ENCODE measurements at places on chromosomes 7 and 10.

- no peak for DNase-seq
Observed at GRCh38 chr10:77964811-77965210, 38.3 kb upstream of the DLG5 start.

GRCh38 chr10:73941300-73941699 is 30.4 kb downstream of the PLAU start:
- no peak for DNase-seq

GRCh38 chr10:33365301-33365700 is 30.8 kb upstream of the NRP1 start:
- no peak for DNase-seq

DNA sequence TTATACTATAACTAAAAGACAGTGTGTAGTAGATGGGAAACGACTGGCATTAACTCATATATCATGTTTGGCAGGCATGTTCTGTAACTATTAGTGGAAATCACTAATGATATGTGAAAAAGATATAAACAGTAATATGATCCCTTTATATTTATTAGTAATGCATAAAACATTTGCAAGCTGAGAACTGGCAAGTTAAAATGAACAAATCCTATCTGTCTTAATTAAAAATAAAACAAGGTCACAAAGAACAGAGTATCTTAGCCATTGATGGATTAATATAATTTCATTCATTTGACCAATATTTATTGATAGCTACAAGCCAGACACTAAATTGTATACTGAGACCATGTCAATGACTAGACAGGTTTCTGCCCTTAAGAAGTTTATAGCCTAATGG is 154.5 kb downstream of the CRPPA start:
- DNase-seq: no peak

DNA sequence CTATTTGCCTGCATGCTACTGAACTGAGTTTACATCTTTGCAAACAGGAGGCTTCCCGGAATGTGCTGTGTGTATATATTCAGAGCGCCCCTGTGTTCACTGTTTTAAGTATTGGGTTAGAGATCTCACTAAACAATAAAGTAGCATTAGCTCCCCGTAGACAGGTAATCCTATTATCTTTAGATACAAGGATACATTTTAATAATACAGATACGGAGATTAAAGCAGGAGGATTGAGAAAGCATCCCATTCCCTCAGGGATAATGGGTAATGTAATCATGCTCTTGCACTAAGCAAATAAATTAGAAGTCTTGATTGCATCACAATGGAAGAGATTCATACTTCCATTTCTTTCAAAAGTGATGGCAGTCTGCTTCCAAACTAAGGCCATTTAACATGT is 809.0 kb downstream of the NRG3 start:
- no peak for DNase-seq

- no peak for DNase-seq
Observed at GRCh38 chr10:120977897-120978296, 126.7 kb downstream of the WDR11 start.

DNA sequence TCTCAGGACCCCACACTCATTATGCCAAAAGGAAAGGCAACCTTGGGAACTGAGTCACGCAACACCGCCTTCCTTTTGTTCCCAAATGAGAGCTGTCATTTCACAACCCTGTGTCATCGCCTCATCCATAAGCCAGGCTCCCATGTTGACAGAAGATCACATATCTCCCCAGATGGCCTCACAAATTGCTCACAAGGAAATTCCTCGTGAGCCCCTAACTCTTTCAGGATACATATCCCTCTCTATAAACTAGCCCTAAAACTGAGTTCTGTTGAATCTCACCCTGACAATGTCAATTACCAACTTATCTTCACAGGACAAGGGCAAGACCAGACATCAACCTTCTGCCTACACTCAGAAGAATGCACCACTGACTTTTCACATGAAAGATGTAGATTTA is 22.6 kb downstream of the CCDC3 start:
- no peak for DNase-seq

DNA sequence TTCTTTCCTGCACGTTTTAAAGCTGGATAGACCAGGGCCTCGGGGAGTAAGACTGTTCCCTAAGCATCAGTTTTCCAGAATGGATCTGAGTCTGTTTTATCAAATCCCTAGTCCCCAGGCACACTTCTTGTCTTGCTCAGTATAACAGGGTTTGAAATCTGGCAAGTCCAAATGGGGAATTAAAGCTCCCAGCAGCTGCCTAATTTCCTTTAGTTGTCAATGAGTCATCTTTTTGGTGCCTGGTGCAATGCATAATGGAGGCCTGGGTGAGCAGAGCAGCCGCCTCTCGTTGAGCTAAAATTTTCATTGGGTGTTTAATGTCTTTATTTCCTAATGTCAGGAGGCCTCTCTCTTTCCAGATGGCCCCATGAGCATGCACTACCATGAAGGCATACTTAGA is 87.9 kb downstream of the STRA8 start:
- DNase-seq: no peak

- no peak for DNase-seq
Observed at GRCh38 chr10:17783751-17784150, 25.4 kb upstream of the MRC1 start.

- no peak for DNase-seq
Observed at GRCh38 chr7:96679886-96680285, 29.8 kb downstream of the SEM1 start.

GRCh38 chr7:51882412-51882811 is 565.8 kb upstream of the COBL start:
- DNase-seq: no peak

GRCh38 chr10:46309511-46310142 is 22.8 kb downstream of the ANTXRL start:
- no peak for DNase-seq

DNA sequence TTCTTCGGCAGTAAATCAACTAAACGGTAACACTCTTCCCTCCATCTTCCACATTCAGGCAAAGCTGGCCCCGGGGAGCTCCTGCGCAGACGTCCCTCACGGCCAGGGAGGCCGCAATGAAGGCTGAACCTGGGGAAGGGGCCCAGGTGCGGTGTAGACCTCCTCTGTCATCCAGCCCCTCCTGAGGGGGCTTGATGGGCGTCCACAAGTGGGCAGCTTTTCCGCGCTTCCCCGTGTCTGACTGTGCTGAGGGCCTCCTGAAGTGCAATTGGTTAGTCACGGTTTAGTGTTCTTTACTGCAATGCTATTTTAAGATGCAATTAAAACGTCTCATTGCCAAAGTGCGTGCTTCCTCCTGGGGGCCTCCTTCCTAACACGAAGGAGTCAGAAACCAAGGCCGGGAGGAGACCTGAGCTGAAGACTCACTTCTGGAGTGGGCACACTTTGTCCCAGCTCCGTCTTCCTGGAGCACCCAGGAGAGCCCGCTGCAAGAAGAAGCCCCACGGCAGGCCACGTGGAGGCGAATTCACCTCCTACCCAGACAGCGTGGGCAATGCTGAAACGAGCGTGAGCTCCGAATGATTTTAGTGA is 173.3 kb downstream of the ELFN1 start:
- no peak for DNase-seq

DNA sequence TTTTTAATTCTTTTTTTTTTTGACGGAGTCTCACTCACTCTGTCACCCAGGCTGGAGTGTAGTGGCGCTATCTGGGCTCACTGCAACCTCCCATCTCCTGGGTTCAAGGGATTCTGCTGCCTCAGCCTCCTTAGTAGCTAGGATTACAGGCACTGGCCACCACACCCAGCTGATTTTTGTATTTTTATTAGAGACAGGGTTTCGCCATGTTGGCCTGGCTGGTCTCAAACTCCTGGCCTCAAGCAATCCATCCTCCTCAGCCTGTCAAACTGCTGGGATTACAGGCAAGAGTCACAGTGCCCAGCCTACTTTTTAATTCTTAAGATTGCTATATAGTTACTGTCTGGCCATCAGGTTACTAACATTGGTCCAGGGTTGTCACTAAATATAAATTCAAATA is 59.6 kb downstream of the ZNF277 start:
- no peak for DNase-seq

- DNase-seq: no peak
Observed at GRCh38 chr7:104098890-104099289, 108.9 kb downstream of the ORC5 start.

GRCh38 chr10:95664543-95664942 is 8.0 kb upstream of the ALDH18A1 start:
- no peak for DNase-seq

- DNase-seq: peak; percentile 10
Observed at GRCh38 chr7:85554236-85555178, 367.7 kb upstream of the SEMA3D start.

GRCh38 chr10:74453169-74453568 is 302.1 kb downstream of the ADK start:
- DNase-seq: no peak

Data from CD4-positive, alpha-beta T cell treated with Interleukin-21 for 1 hour (primary cell).